Osteoblast (primary cell): ENCODE measurements at places on chromosomes 7 and 10. TPM values are rescaled to one million over a fixed set of nuclear protein-coding genes. Genes with fewer than 3 reads are reported as not detected.

- DNase-seq: peak; percentile 83
These were observed 163.7 kb downstream of the SRPK2 start for GRCh38 chr7:105224884-105225651.

LRRC18 gene
- not detected in 2 replicates for total RNA-seq

- peak; percentile 47 for DNase-seq
These were observed 95.5 kb downstream of the NKX6-2 start for GRCh38 chr10:132690401-132690800.

GRCh38 chr10:86357041-86357440 lies 9.6 kb downstream of the GRID1 start:
- no peak for DNase-seq

DNA sequence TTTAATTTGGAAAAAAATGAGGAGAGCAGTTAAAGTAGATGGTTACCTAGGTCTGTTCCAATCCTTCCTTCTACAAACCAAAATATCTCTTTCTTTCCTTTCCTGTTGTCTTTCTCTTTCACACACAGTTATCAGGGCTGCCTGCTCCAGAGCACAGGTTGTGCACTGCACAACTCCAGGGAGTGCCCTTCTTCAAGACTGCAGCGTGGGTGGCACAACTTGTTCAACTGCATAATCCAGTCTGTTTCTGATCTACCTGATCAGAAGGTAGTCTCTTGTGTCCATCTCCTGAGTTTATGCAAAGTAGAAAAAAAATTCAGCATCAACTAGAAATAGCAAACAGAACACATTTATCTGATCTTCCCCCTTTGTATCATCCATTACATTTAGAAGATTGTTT lies 78.1 kb upstream of the COL13A1 start:
- DNase-seq: no peak

DNA sequence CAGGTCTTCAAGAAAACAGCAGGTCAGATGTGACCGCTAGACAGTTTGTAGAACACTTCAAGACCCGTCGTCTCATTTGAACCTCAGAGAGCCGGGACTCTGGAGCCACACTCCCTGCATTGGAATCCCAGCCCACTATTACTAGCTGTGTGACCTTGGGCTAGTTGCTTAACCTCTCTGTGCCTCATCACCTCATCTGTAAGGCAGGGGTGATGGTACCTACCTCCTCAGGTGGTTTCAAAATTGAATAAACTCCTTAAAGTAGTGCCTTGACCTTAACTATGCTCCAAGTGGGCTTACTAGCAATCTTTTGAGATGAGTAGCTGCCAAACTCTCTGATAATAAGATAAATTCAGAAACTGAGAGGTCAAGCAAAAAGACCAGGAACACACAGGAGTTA lies 43.8 kb downstream of the OGDH start:
- no peak for DNase-seq

GRCh38 chr10:97575127-97575668 lies 2.6 kb downstream of the ANKRD2 start:
- no peak for DNase-seq

IFT22 gene
- 32.7 and 35.8 TPM in 2 replicates for total RNA-seq

DNA sequence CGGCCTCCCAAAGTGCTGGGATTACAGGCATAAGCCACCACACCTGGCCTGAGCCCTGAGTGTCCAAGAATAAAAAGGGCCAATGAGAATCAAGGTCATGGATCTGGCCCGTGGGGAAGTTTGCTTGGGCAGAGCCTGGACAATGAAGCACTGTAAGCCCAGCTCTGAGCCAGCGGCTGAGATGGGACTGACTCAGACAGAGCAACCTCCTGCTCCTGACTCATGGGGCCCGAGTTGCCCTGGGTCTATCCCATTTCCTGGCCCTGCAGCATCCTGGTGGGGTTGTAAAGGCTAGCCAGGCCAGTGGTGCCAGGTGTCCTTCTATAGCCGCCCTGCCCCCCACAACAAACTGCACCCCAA lies 5.2 kb upstream of the MYH16 start:
- DNase-seq: peak; percentile 97

GRCh38 chr10:51743146-51743545 lies 43.8 kb upstream of the CSTF2T start:
- no peak for DNase-seq

DNA sequence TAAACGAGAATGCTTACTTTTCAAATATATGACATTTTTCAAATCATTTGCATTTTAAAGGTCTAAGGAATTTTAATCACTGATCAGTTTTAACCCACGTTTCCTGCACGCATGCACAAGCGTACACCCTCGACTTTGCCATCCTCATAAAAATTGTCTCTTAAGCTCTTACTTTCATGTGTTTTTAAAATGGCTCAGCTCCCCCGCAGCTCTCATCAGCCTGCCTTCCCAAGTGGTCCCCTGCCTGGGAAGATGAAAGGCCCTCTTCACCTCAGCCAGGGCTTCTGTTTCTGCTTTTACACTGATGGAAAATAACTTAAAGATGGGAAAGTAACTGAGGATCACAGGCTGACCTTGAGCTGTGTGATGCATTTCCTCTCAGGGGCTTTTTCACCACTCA lies 131.6 kb upstream of the LSM8 start:
- no peak for DNase-seq

DNA sequence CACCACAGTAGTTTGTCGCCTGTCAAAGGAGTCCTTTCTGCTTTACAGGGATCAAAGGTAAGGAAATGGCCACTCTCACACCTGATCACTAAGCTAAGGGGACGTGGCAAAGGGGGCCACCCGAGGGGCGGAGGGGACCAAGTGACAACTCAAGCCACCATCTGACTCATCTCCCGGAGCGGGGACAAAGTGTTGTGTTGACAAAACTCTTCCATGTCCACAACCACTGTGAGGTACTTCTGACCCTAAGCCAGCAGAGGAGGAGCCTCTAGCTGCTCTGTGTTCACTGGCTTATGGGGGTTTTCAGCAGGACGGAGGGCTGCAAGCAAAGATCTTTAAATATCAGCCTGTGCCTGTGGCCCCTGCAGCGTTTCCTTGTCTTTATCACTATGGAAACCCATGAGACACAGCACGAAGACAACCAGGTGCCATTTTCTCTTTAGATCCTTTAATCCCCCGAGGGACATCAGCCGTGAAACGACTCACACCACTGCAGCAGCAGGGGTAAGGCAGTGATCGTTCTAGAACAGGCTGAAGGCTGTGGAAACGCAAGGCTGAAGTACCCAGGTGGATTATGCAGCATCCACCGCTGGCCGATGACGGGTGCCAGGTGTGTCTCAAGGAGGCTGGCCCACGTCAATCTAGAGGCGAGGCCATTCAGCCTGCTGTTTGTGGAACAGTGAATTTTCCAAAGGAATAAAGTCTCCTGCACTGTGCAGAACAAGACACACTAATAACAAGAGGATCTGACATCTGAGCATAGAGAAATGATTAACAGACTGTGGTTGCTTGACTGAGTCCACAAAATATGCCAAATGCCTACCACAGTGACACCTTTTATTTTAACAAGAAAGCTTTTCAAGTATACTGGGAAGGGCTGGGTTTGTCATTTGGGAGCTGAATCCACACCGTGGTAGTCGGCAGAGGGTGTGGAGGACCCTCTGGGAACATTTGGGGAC lies 26.6 kb upstream of the DDC start:
- DNase-seq: no peak

DNA sequence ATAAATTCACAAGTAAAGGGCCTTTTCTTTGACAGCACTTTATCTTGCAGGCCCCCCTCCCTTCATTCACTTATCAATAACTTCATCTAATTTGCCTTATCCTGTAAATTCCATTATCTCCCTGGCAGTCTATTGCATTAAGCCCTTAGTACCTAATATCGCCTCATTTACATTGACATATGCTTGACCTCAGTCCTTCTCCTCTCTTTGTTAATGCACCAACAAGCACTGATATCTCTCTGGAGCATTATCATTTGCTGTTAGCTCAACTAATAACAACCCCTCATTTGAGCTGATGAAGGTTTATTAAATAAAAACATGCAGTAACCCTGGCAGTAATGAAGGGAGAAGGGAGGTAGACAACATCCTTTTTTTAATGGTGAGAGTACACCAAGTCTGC lies 46.8 kb downstream of the EXOC4 start:
- no peak for DNase-seq

GRCh38 chr10:101214446-101215396 lies 14.5 kb downstream of the LBX1 start:
- peak; percentile 93 for DNase-seq

DNA sequence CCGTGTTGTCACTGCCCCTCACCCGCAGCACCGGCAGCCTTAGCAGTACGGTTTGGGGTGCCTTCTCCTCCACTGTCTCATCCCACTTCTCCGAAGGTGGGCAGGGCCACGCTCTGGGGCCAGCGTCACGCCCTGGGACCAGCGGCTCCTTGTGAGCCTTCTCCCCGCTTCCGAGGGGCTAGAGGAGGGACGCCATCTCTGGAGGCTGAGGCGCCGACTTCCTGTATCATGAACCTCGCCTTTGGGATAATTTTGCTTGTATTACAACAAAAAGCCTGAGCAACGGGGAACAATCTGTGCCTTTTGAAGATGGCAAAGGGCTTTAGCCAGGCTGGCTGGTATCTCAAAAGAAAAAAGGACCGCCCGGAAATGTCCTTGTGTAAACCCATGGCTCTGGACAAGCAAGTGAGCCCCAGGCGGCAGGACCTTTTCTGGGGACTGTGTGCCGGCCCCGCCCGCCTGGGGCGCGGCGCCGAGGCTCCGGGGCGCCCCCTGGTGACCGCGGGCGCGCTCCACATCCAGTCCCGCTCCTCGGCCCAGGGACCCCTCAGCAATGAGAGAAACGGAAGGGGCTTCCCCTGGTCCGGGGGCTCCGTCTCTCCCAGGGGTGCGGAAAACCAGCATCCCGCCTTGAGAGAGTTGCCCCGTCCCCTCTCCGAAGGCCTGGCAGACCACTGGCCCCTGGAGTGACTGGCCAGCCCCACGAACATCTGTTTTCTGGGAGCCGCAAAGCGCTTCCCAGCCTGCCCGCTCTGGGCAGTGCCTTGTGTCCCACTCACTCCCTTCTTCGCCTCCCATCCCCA lies 3.8 kb downstream of the DEPP1 start:
- DNase-seq: peak; percentile 96

- DNase-seq: peak; percentile 93
These were observed 29.4 kb downstream of the LSMEM1 start for GRCh38 chr7:112510001-112510742.

- no peak for DNase-seq
These were observed 101.7 kb downstream of the PTN start for GRCh38 chr7:137241655-137242360.

DNA sequence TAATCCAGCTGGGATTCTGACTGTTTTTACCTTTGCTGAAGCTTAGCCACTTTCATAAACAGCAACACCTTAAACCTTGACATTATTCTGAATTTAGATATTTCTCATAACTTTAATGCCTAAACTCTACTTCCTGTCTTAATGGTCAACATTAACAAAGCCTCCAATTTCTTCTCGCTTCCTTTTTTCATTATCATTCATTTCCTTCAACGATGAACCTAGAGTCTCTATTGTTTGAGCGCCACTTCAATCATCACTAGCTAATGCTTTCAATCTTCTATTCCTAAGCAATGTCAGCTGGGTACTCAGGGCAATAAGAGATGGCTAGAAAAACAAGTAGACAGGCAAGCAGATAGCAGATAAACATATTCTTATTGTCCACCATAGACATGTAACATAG lies 96.6 kb upstream of the TMEM196 start:
- no peak for DNase-seq

NYAP1 gene
- total RNA-seq: under 0.01 and 0.29 TPM in 2 replicates

DNA sequence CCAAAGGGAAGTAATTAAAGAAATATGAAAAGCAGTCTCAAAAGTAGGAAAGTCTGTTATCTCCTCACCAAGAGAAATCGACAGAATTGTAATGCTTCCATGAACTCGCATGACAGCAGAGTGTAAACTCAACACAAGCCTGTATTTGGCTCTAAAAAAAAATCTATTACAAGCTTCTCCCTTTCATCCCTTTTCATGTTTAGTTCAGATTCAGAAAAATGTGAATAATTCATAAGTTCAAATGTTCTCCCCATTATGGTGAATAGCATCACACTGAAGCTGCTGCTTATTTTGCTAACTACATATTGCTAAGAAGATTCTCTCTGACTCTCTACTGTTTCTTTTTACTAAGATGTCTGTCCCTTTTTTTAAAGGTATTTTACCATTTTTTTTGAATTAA lies 910.3 kb upstream of the MBL2 start:
- DNase-seq: no peak

GRCh38 chr10:125013529-125013872 lies 71.6 kb downstream of the ZRANB1 start:
- no peak for DNase-seq

GRCh38 chr7:111075498-111075897 lies 15.4 kb upstream of the LRRN3 start:
- DNase-seq: no peak

RAPGEF5 gene
- total RNA-seq: 1.1 and 1.5 TPM in 2 replicates

PILRA gene
- 0.36 and 0.59 TPM in 2 replicates for total RNA-seq

GRCh38 chr10:22712211-22712955 lies 2.0 kb downstream of the PIP4K2A start:
- peak; percentile 55 for DNase-seq

GRCh38 chr10:74871595-74872382 lies 45.4 kb downstream of the KAT6B start:
- no peak for DNase-seq

DNA sequence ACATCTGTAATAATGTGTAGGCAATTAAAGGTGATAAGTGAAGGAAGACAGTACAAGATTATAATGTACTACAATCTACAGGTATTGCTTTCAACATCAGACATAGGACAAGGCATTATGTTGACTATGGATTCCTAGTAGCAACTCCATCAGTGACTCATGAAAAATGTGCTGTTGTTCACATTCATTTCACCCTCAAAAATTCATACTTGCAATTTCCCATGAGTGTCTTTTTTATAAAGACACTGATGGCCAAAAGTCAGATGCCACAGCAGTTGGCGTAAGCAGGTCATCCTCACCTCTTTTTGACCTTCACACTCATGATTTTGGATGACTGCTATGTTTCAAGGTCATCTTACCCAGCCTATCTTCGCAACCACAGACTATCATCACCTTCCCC lies 100.0 kb upstream of the AMPH start:
- DNase-seq: no peak

DNA sequence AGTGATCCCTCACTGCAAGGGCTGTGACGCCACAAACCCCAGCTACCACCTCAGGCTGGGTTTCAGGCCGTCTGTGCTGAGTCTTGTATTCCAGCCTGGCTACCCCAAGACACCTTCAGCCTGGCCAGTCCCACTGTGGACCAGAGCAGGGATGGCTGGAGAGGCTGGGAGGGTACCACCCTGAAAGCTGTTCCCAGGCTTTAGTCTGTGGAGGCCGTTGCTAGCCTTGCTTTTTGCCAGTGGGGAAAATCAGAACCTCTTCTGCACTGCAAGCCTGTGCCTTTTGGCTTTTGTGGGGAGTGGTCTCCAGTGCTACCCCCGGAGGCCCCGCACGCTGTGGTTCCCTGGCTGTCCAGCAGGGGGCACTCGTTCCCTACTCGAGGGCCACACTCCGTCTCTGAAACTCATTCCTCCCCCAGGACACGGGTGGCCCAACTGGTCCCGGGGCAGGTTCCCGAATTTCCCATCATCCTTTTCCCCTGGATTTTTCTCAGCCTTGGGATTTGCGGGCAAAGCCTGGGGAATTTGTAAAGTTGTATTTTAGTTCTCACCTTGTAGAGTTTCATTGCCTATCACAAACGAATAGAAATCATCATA lies 128.4 kb upstream of the BTBD16 start:
- peak; percentile 80 for DNase-seq
